ENCODE measurements at places on chromosomes 1 and 21. TPM values are rescaled to one million over a fixed set of nuclear protein-coding genes. Genes with fewer than 3 reads are reported as not detected.
A peak's percentile ranks its signal among the peaks of the same experiment; 100 is the strongest.

DNA sequence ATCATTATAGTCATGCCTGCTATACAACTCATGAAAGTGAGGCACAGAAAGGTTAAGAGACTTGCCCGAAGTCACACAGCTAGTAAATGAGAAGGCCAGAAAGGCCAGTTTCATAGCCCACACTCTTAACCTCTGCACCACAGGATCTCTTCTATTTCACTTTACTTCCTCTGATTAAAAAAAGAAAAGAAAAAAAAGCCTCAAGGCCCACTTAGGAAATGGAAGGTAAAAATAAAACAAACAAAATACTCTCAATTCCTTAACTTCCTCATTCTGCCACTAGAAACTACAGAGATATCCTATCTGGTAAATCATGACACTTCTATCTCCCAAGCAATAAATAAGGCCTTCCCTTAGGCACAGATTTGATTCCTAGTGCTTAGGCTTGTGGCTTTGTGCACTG lies 7.6 kb upstream of the ENAH start:
- no peaks in the 10 kb centered on the region for H3K36me3 ChIP-seq
- H3K27me3 ChIP-seq = peaks cover under 1% of the 10 kb centered on the region
- no peak overlapping the region for H3K27ac ChIP-seq

DNA sequence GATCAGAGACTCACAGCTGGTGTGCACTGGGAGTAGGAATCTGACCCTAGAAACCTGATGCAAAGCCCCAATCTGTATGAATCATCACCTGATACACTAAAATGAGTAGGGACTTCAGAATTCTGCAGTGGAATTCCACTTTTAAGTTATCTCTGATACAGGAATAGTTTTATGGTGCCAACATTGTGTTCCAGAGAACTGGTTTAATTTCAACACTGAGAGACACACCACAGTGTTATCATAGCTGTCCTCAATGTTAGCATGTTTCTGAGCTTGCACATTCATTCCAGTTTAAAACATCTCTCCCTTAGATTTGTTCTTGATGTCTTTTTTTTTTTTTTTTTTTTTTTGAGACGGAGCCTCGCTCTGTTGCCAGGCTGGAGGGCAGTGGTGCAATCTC lies 7.1 kb downstream of the UTS2 start:
- DNase-seq = no peak
- H3K36me3 ChIP-seq = peaks cover 6% of the 10 kb centered on the region
- no peak overlapping the region for H3K4me3 ChIP-seq
- peaks cover 3% of the 10 kb centered on the region for H3K27me3 ChIP-seq

- H3K4me1 ChIP-seq = no peaks in the 10 kb centered on the region
- peaks cover 26% of the 10 kb centered on the region for H3K27me3 ChIP-seq
- no peak overlapping the region for H3K27ac ChIP-seq
- no peaks in the 10 kb centered on the region for H3K36me3 ChIP-seq
Measured at GRCh38 chr1:37391211-37392011, 83.0 kb upstream of the ZC3H12A start.

DNA sequence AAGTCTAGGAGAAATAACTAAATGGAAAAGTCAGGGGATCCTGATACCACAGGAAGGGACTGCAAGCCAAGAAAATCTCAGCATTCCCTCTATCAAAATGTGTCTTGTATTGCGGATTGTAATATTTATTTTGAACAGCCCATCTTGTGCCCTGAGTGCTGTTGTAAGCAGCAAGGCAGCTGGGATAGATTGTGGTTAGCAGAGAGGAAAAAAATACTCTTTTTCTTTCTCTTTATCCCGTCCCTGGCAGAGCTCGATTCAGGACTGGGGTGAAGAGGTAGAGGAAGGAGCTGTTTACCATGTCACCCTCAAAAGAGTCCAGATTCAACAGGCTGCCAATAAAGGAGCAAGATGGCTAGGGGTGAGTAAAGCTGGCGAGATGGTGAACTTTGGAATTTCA lies 1.2 kb downstream of the RGL1 start:
- H3K36me3 ChIP-seq = peaks cover 12% of the 10 kb centered on the region
- no peak for DNase-seq
- H3K27ac ChIP-seq = no peak overlapping the region
- H3K4me1 ChIP-seq = peaks cover 31% of the 10 kb centered on the region
- peak overlapping the region; percentile 3 for H3K4me3 ChIP-seq
- H3K27me3 ChIP-seq = peaks cover 5% of the 10 kb centered on the region

LRRC3 gene
- total RNA-seq = 3.8 TPM

APH1A gene
- total RNA-seq = 142 TPM

OR2L2 gene
- total RNA-seq = 0.10 TPM

GRCh38 chr1:183385340-183386144 lies 32.6 kb downstream of the NMNAT2 start:
- H3K4me3 ChIP-seq = no peak overlapping the region
- H3K27me3 ChIP-seq = peaks cover 18% of the 10 kb centered on the region
- no peak for DNase-seq
- H3K4me1 ChIP-seq = no peaks in the 10 kb centered on the region
- H3K36me3 ChIP-seq = no peaks in the 10 kb centered on the region

DNA sequence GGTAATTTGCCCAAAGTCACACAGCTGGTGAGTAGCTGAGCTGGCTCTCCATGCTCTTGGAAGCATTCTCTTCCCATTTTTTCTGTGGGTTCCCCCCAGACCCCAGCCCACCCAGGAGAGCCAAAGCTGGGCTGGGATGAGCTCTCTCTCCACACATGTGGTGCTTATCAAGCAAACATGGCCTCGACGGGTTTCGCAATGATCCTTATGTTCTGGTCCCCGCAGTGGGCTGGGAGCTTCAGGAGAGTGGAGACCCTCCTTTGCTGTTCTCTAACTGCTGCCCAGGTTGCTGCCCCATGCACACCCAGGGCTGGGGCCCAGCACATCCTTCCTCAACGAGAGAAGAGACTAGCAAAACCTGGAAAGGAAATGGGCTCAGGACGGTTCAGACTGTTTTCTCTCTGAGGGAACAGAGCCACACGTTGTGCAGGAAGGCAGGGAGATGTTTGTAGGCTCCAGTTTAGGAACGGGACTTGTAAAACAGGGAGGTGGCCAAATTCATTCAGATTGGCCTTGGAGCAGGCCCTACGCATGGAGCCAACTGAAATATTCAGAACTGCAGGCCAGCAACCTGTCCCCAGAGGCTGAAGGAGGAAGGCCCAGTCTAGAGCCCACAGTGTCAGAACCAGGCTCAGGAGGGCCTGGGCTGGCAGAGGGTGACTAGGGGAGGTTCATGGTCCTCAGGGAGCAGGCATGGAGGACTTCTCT lies 27.2 kb upstream of the CSF1 start:
- no peak overlapping the region for H3K27ac ChIP-seq
- H3K4me3 ChIP-seq = no peak overlapping the region
- no peaks in the 10 kb centered on the region for H3K36me3 ChIP-seq
- no peaks in the 10 kb centered on the region for H3K27me3 ChIP-seq
- DNase-seq = no peak

GRCh38 chr1:30305061-30305460 lies 418.3 kb downstream of the MATN1 start:
- H3K4me3 ChIP-seq = no peak overlapping the region
- H3K27me3 ChIP-seq = peaks cover 7% of the 10 kb centered on the region
- no peaks in the 10 kb centered on the region for H3K36me3 ChIP-seq
- no peak overlapping the region for H3K27ac ChIP-seq
- no peak for DNase-seq
- H3K4me1 ChIP-seq = no peaks in the 10 kb centered on the region

DNA sequence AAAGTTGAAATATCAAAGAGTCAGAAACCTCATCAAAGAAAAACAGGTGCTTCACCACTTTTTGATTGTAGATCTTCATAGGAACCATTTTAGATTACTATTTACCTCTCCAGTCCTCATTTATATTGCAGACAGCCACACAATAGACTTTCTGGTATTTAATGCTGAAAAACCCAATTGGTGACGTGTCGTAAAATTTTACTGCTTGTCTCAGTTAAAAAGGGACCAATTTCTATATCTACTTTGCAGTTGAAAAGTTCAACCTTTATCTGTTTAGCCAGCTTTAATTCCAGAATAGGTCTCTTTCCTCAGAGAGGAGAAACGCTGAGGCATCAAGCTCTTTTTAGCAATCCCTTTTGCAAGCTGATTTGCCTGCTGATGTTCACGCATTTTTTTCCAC lies 1722.4 kb downstream of the PLA2G4A start:
- no peaks in the 10 kb centered on the region for H3K4me1 ChIP-seq
- DNase-seq = no peak
- no peak overlapping the region for H3K27ac ChIP-seq
- H3K27me3 ChIP-seq = no peaks in the 10 kb centered on the region
- H3K36me3 ChIP-seq = no peaks in the 10 kb centered on the region

DNA sequence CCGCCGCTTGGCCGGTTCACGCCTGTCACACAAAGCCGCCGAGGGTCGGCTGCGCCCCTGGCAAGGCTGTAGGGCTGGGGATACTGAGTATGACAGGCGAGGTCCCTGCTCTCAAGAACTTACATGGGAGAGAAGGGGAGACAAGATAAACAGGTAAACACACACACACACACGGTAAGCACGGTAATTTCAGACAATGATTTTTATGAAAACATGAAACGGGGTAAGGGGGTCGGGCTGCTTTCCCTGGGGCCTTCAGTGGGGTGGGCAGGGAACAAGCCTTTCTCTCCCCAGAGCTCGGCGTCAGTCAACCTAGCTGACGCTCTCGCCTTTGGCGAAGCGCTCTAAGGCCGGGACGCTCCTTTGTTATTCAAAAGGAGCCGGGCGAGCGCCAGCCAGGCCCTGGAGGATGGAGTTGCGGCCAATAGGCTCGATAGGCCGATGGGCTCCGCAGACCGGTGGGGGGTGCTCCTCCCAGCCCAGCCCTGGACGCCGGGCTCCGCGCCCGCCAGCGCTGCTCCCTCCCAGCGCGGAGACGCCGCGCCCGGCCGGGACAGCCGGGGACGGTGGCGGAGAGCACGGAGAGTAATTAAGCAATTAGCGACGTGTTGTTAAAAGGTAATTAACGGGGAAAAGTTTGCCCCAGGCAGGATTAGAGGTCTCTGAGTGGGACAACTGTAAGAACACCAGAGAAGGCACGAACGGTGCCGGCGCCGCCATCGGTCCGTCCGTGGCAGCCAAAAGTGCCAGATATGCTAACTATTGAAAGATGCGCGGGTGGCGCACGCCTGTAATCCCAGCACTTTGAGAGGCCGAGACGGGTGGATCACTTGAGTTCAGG lies 950 bp upstream of the INKA2 start:
- peaks cover 23% of the 10 kb centered on the region for H3K4me1 ChIP-seq
- H3K36me3 ChIP-seq = no peaks in the 10 kb centered on the region
- H3K4me3 ChIP-seq = peak overlapping the region; percentile 84
- H3K27ac ChIP-seq = no peak overlapping the region
- DNase-seq = no peak

DNA sequence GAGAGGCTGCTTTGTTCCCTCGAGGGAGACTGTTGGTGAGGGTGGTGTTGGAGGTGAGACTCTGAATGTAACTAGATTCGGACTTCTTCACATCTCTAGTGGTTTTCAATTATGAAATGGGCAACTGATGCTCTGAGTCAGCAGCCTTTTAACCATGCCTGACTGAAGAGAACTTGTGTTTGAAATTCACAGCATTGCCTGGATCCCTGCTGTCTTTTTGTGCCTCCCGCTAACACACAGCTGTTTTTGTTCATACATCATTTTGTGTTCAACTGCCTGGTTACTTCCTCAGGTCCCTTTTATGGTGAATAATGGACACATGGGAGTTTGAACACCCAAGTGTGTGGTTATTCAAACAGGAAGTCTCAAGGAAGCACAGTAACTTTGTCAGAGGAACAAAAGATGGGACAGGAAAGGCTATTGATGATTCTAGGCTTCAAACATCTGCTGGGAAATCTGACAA lies 16.8 kb downstream of the LAMC1 start:
- no peaks in the 10 kb centered on the region for H3K36me3 ChIP-seq
- no peak overlapping the region for H3K27ac ChIP-seq
- DNase-seq = no peak
- peaks cover 69% of the 10 kb centered on the region for H3K27me3 ChIP-seq

CYP4A11 gene
- not detected for total RNA-seq

DNA sequence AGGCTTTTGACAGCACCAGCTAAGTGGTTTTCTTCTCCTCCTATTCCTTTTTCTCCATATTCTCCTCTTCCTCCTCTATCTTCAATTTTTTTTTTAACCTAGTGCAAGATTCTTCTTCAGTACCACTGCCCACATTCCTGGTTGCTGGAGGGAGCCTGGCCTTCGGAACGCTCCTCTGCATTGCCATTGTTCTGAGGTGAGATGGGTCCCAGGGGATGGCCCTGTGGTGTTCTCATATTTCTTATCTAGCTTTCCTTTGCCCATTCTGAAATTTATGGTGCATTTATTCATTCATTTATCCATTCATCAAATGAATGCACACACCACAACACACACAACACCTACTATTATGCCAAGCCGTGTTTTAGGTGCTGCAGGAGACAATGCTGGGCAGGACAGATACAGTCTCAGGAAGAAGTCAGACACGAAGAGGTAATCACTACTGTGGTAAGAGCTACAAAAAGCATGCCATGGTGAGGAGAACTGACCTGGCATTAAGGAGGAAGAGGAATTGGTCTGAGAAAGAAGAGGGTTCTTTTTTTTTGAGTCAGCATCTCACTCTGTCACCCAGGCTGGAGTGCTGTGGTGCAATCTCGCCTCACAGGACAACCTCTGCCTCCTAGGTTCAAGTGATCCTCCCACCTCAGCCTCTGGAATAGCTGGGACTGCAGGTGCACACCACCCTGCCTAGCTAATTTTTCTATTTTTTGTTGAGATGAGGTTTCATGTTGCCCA lies 47.5 kb upstream of the TDRD10 start:
- H3K4me3 ChIP-seq = no peak overlapping the region
- H3K27ac ChIP-seq = no peak overlapping the region
- peaks cover 39% of the 10 kb centered on the region for H3K36me3 ChIP-seq
- DNase-seq = no peak

GRCh38 chr1:185495007-185495406 lies 178.0 kb upstream of the IVNS1ABP start:
- H3K27me3 ChIP-seq = no peaks in the 10 kb centered on the region
- H3K27ac ChIP-seq = no peak overlapping the region
- peaks cover 2% of the 10 kb centered on the region for H3K4me1 ChIP-seq

FCRL6 gene
- total RNA-seq = not detected

DNA sequence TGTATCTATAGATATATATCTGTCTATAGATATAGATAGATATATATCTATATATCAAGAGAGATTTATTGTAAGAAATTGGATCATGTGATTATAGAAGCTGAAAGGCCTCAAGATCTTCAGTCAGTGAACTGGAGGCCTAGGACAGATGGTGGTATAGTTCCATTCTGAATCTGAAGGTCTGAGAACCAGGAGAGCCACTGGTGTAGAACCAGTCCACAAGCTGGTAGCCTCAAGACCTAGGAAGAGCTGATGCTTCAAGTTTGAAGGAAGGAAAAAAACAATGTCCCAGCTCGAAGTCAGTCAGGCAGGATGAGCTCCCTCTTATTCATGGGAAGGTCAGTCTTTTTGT lies 213.2 kb upstream of the JUN start:
- no peak overlapping the region for H3K4me3 ChIP-seq
- H3K4me1 ChIP-seq = peaks cover 26% of the 10 kb centered on the region
- no peak for DNase-seq
- H3K27me3 ChIP-seq = no peaks in the 10 kb centered on the region

All from activated CD4-positive, alpha-beta memory T cell treated with anti-CD3 and anti-CD28 coated beads, Interleukin-2, amount 10 ng/mL, durations not matched to agents 7 days and 5 days (primary cell).